Cerebellum (tissue), 4 donors: ENCODE measurements at places on chromosomes 12 and 14. TPM values are rescaled to one million over a fixed set of nuclear protein-coding genes. Genes with fewer than 3 reads are reported as not detected.

PLEK2 gene
- 0.64 TPM for total RNA-seq

DNA sequence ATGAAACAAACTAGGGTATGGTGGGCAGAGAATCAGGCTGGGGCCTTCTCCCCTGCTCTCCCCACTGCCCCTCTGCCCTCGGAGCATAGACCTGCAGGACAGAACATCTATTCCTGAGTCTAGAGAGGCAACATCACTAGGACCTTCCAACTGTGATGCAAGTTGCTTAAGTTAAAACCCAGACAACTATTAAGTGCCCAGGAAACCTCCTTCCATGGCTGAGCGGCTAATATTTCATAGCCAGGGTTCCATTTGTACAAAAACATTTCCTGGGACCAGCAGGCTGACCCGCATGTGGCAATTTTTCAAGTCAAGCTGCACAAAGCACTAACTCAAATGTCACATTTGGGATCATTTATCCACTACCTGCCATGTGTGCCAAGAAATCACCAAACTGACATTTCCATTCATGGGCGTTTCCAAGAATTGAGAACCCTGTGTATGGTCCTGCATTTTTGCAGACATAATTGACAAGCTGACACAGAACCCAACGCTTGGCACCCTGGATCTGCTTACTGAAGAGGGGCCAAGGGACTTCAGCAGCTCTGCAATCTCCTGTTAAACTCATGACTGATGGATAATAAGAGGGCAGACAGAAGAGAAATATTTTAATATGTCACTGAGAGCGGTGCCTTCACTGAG lies 32.7 kb downstream of the NT5DC3 start:
- no peak for DNase-seq

DNA sequence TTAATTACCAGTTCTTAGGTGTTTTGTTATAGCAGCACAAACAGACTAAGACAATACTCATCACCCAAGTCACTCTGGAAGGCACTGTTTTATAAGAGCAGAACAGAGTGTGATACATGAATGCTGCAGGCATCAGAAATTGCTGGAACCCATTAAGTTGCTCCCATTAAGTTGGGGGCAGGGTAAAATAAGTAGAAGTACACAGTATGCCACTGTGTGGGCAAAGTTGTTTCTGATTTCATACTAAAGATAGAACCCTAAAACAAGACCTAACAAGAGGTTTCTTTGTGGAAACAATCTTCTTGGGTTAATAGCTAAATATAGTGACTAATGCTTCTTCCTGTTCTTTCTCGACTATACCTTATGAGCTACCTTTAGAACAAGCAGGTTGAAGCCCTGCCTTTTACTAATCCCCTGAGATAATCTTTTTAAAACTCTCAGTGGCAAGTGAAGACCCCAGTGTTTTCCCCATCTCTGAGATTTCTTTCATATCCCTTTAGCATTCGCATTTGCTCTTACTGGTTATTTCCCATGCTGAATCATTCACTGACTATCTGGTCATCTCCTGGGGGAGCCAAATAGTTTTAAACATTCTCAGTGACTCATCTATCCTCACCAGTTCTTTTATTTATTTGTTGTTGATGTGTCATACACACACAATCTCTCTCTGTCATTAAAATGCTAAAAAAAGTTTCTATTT lies 52.3 kb downstream of the SOCS2 start:
- no peak for DNase-seq

GRCh38 chr12:52380271-52380694 lies 5.2 kb downstream of the KRT84 start:
- no peak for DNase-seq

DNA sequence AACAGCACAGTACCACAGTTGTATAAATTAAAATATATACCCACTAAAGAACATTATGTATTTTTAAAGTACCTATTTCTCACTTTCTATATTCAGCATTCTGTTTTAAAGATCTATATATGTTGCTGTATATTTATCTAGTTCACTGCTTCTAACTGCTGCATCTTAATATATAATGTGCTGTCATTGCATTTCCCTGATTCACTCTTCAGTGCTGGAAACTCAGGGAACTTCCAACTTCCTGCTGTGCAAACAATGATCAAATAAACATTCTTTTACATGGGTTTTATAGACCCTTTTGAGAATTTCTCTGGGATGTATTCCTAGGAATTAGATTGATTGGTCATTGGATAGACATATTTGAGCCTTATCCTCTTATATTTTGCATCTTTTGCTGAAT lies 379.1 kb downstream of the APAF1 start:
- DNase-seq: no peak

DNA sequence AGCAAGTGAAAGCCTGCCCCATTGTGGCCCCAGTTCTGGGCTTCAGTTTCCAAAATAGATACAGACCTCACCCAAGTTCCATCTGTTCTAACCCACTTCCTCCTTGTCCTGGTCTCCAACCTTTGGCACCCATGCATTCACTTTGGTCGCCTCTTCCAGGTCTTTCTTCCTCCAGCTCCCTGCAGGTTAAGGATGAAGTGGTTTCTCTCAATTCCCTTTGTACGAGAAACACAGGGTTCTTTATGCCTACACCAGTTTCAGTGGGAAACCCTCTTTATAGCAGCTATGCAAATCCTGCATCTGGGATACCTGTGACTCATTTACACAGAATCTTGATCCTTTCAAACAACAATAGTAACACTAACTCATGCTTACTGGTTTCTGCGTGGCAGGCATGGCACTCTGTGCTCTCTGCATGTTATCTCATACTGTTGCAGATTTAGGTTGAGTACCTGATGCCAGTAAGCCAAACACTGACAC lies 110.6 kb upstream of the AMIGO2 start:
- no peak for DNase-seq

DNA sequence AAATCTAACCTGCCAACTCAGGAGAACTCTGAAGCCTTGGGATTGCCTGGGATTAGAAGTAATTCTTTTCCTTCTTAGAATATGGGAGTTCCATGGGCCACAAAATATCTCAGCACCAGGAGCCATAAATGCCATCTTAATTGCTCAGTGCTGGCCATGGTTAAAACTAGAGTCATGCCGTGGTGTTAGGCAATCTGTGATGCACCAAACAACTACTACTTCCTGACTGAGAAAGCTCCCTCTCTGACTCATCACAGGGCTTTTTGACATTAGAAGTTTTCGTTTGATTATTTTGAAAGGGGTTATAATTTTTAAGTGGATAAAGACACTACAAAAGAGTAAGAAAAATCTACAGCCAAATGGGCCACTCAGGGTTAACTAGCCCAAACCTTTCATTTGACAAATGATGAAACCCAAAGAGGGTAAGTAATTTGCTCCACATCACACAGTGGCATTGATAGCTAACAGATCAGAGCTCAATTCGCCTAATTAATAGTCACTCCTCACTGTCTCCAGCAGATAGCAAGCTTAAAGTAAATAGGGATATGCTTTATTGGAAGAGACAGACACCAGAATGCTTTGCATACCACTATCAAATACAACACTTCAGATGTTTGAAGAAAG lies 377.3 kb downstream of the EMP1 start:
- no peak for DNase-seq

- no peak for DNase-seq
Observed at GRCh38 chr14:98259881-98260280, 1012.1 kb downstream of the BCL11B start.

DNA sequence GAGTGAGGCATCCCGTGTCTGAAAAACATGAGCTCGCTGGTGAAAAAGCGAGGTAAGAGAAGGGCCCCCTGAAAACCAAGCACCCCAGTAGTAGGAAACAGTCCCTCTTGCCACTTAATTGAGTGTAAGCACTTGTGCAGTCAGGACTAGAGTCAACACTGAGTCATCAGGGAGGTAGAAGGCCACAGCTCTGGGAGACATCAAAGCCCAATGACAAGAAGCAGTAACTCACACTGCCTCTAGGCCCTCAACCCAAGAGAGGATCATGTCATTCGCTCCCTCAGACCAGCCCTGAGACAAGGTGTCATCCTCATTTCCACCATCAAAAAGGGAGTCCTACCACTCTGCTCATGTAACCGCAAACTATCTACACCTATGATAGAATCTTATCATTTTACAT lies 17.8 kb downstream of the POMT2 start:
- DNase-seq: no peak

- no peak for DNase-seq
Observed at GRCh38 chr14:106846218-106846617, 1319.8 kb downstream of the TMEM121 start.

- DNase-seq: no peak
Observed at GRCh38 chr12:46900734-46901463, 75.1 kb upstream of the SLC38A4 start.
